ENCODE measurements at places on chromosomes 13 and 19. TPM values are rescaled to one million over a fixed set of nuclear protein-coding genes. Genes with fewer than 3 reads are reported as not detected.

Gene SYCN
- not detected for total RNA-seq

Gene GGN
- total RNA-seq, result not detected

Gene CYP2A7
- total RNA-seq, result not detected

Gene ZMYM2
- 25.6 TPM for total RNA-seq

Gene POGLUT2
- total RNA-seq, result 22.5 TPM

Gene IL12RB1
- 4.3 TPM for total RNA-seq

Gene NKPD1
- 0.20 TPM for total RNA-seq

Gene BST2
- 46.1 TPM for total RNA-seq

Gene CYSLTR2
- not detected for total RNA-seq

Gene ZNF99
- not detected for total RNA-seq

Gene LRRC25
- total RNA-seq, result not detected

Gene GZMM
- total RNA-seq, result 1.3 TPM

Gene ZNF492
- 1.4 TPM for total RNA-seq

Gene SLC8A2
- total RNA-seq, result not detected

Gene CEACAM4
- total RNA-seq, result not detected

Gene FGF21
- not detected for total RNA-seq

Gene REX1BD
- 117 TPM for total RNA-seq

Gene CGB3
- total RNA-seq, result not detected

Gene REEP6
- 4.2 TPM for total RNA-seq

Gene PDE4C
- 0.10 TPM for total RNA-seq

Gene ZNF91
- total RNA-seq, result 16.9 TPM

Gene FGF14
- total RNA-seq, result 0.12 TPM

Gene FPR1
- 9.4 TPM for total RNA-seq

Gene SIGLEC11
- total RNA-seq, result not detected

Gene CLIP3
- total RNA-seq, result 2.0 TPM
